Activated naive CD8-positive, alpha-beta T cell treated with anti-CD3 and anti-CD28 coated beads for 36 hours (primary cell): ENCODE measurements at places on chromosomes 4 and X.
A peak's percentile ranks its signal among the peaks of the same experiment; 100 is the strongest.

DNA sequence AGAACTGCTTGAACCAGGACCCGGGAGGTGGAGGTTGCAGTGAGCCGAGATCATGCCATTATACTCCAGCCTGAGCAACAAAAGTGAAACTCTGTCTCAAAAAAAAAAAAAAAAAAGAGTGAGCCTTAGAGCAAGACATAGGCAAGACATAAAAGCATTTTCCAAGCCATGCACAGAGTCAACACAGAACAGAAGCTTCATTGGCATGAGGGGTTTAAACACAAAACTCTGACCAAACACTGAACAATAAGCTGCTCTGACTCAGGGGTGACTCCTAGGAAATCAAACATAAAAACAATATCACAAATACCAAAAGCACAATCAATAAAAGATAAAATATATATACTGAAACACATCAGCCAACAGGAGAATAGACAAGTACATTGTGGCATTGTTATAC lies 136.8 kb downstream of the PLS3 start:
- no peak overlapping the region for H3K27ac ChIP-seq
- no peak for DNase-seq
- H3K4me1 ChIP-seq = no peaks in the 10 kb centered on the region
- H3K4me3 ChIP-seq = no peak overlapping the region
- H3K36me3 ChIP-seq = no peaks in the 10 kb centered on the region

DNA sequence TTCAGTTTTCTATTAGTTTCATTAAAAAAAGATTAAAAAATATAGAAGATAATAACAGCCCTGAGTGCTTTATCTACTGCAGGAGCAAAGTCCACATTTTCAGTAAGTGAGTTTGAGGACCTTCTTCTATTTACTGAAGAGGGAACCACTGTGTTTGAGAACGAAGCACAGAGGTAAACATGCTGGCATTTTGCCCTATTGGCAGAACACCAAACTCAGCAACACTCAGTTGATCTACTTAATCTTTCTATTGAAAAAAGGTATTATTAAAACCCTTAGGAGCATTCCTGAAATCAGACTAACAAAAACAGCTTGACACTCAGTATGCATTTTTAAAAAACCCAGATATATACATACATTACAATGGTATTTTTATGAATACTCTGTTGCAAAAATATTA lies 1496.7 kb downstream of the TECRL start:
- no peak overlapping the region for H3K27ac ChIP-seq
- no peaks in the 10 kb centered on the region for H3K27me3 ChIP-seq
- no peaks in the 10 kb centered on the region for H3K4me1 ChIP-seq

DNA sequence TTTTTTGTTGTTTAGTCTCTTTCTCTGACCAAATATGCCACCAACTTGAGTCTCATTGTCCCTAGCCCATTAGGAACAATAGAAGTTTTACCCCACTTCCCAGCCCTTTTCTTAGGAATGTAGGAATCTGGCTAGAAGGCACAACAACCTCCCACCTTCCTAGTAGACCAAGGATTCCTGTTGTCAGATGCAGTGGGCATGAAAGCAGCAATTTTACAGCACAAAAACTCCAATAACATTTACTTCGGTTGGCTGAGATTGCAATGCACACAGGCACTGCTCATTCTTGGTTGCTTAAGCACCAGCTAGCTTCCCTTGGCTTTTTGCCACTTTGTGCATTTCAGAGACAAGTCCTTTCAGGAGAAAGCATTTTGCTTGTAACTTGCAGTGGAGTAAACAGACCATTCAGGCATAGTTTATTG lies 312.8 kb downstream of the TENM3 start:
- no peak overlapping the region for H3K27ac ChIP-seq
- no peaks in the 10 kb centered on the region for H3K4me1 ChIP-seq
- peaks cover 17% of the 10 kb centered on the region for H3K27me3 ChIP-seq
- no peak for DNase-seq
- no peaks in the 10 kb centered on the region for H3K36me3 ChIP-seq

DNA sequence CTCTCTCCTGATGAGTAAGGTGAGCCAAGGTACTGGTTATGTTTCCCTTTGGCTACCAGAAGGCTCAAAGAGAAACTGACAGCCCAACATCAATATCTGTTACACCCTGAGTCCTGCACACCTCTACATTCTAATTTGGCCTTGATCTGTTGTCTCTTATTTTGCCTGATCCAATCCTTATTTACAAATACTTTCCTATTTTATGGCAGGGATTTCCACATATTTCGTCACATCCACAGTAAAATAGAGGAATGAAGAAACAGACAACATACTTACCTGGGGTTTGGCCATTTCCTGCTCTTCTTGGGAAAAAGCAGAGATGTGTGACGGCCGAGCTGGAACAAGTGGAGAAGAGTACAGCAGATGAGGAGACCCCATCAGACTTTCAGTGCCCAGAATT lies 1.5 kb downstream of the ZNF182 start:
- no peak for DNase-seq
- H3K27me3 ChIP-seq = no peaks in the 10 kb centered on the region
- peaks cover 16% of the 10 kb centered on the region for H3K4me1 ChIP-seq
- peaks cover 38% of the 10 kb centered on the region for H3K36me3 ChIP-seq

GRCh38 chr4:109177096-109177810 lies 125.2 kb downstream of the COL25A1 start:
- no peak overlapping the region for H3K4me3 ChIP-seq
- H3K4me1 ChIP-seq = no peaks in the 10 kb centered on the region
- H3K27me3 ChIP-seq = peaks cover 3% of the 10 kb centered on the region
- DNase-seq = no peak
- H3K36me3 ChIP-seq = no peaks in the 10 kb centered on the region
- H3K27ac ChIP-seq = no peak overlapping the region

DNA sequence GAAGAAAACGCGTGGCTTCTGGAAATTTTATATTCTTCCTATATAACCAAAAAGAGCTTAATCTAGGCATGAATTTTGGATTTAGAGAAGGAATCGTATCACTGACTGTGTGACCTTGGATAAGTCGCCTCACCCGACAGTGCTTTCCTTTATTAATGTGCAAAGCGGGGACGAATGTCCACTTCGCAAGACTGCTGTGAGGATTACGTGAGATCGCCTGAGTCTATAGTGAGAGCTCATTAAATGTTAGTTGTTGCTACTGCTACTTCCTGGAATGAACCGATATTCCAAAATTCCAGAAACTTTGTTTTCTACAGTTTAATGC lies 448 bp upstream of the TBC1D8B start:
- peaks cover 3% of the 10 kb centered on the region for H3K4me1 ChIP-seq
- H3K36me3 ChIP-seq = no peaks in the 10 kb centered on the region
- H3K4me3 ChIP-seq = peak overlapping the region; percentile 88
- H3K27me3 ChIP-seq = peaks cover 40% of the 10 kb centered on the region
- H3K27ac ChIP-seq = no peak overlapping the region
- DNase-seq = no peak

GRCh38 chr4:95409127-95409526 lies 139.6 kb downstream of the UNC5C start:
- no peaks in the 10 kb centered on the region for H3K4me1 ChIP-seq
- H3K4me3 ChIP-seq = no peak overlapping the region
- H3K27me3 ChIP-seq = no peaks in the 10 kb centered on the region

- no peak overlapping the region for H3K27ac ChIP-seq
- peaks cover 4% of the 10 kb centered on the region for H3K4me1 ChIP-seq
Measured at GRCh38 chrX:2316534-2316933, 184.2 kb downstream of the DHRSX start.

DNA sequence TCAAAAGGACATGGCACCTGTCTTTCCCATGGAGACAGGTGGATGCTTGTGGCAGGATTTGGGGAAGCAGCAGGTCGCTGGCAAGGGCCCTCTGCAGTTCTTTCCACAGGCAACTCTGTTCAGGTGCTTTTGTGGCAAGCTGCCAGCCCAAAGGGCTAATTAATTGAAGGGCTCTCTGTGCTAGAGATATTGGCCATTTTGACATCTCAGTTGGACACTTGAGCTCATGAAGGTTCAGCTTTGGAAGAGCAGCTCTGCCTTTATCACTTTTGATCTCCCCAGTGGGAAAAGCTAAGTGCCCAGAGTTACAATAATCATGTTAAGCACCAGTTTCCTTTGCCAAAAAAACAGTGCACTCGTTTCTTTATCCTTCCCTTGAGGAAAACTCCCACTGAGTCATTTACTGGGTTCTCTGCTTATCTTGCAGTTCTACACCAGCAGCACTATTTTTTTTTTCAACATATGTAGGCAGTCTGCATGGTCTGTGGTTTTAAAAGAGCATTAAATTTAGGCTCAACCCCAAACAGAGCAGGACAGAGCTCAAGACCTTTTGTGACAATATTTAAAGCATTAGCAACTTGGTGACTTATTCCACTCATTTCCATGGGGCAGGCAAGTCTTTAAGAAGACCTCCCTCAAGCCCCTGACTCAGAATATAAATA lies 336.4 kb upstream of the RASGEF1B start:
- no peak overlapping the region for H3K4me3 ChIP-seq
- peaks cover 6% of the 10 kb centered on the region for H3K27me3 ChIP-seq
- peaks cover under 1% of the 10 kb centered on the region for H3K36me3 ChIP-seq
- no peak overlapping the region for H3K27ac ChIP-seq

GRCh38 chrX:70553516-70553915 lies 108.9 kb downstream of the DLG3 start:
- no peak for DNase-seq
- no peaks in the 10 kb centered on the region for H3K27me3 ChIP-seq
- no peaks in the 10 kb centered on the region for H3K36me3 ChIP-seq
- peaks cover 12% of the 10 kb centered on the region for H3K4me1 ChIP-seq
- peak overlapping the region; percentile 71 for H3K27ac ChIP-seq

- DNase-seq = no peak
- peaks cover 35% of the 10 kb centered on the region for H3K4me1 ChIP-seq
- H3K27me3 ChIP-seq = no peaks in the 10 kb centered on the region
- H3K27ac ChIP-seq = peak overlapping the region; percentile 96
Measured at GRCh38 chrX:153969904-153970356, 1.7 kb downstream of the HCFC1 start.
